ENCODE measurements at places on chromosomes 6 and 20.
A peak's percentile ranks its signal among the peaks of the same experiment; 100 is the strongest.

DNA sequence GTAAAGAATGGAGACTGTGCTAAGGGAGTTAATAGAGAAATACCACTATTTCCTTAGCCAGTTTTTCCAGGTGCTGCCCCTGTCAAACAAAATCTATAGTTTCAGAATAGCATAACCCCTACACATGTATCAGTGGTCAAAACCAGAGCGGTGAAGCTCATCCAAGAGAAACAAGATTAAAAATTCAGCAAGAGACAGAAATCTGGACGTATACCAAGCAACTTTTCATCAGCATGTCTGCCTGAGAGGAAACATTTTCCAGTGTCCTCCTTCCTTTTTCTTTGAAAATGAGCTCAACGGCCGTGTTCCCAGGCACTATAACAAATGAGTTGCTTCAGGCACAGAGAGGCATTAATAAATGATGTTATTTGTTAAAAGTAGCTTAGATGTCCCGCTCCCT lies 416.5 kb downstream of the BCKDHB start:
- DNase-seq = no peak

- peak; percentile 23 for DNase-seq
Observed at GRCh38 chr6:131135244-131136020, at the start of gene AKAP7. Gene AKAP7 (plus strand): TSS chr6:131135467. CDS start chr6:131135764, 297 bp downstream.

DNA sequence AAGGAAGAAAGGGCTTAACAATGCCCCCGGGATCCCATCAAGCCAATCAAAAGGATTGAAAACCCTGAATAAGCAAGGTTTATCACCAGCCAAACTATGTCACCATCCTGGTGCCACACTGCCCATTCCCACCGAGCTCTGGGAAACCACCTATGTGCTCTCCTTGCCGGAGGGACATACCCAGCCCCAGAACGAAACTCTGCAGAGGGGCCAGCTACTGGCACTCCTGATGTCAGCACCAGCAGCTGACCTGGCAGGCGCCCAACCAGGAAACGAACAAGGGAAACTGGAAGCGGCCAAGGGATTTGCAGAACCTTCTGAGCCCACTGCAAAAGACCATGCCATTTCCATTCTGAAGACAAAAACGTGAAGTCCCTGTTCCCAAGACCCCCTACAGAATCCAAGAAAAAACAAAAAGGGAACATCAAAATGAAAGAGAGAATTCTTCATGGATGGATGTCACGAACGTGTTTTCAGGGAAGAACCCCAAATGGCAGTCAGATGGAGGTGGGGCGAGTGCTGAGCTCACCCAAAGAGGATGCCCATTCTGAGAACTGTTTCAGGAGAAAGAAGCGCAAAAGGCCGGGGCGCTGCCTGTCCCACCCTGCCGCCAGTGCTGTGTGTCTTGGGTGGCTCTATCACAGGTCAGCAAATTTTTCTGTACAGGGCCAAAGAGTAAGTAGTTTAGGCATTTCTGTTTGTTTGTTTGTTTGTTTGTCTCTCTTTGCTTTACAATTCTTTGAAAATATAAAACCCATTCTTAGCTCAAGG lies 305.2 kb downstream of the ESR1 start:
- no peak for DNase-seq

DNA sequence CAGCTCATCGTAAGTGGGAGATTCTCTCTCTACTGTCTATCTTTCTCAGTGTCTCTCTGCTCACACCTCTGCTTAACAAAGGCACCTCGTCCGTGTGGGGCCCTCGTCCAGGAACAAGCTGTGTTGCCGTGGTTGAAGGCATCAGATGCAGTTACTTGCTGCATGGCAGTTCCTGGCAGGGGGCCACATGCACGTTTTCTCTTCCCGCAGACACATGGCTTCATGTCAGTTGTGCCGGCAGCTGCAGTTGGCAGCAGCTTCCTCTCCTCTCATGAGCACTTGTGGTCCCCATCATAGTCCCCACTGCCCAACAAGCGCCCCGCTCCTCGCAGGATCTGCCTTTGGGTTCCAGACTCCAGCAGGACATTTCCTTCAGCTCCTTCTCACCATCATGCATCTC lies 7.1 kb upstream of the AFDN start:
- no peak for DNase-seq

DNA sequence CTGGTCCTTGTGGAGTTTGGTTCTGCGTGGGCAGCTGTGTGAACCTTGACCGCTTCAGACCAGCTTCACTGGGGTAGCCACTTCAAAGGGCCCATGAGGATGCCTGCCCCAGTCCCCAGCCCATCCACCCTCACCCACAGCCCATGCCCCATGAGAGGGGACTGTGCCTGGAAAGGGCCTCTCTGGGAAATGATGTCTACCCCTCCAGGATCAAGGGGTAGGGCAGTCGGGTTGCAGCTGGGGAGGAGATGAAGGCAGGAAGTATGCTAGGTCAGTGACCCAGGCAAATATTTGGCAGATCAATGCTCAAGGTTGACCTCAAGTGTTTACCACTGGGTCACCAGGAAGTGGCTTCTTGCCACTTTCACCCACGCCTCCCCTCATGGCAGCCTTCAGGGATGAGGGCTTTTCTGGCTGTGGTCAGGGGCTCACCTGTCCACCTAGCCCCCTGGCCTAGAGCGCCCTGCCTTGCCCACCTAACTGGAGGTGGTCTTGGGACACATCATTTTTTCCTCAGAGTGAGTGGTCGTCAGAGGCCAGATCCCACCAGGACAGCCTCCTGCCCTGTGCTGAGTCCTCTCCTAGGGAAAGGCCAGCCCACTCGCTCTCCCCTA lies 109.5 kb downstream of the SNX5 start:
- DNase-seq = no peak

GRCh38 chr6:147888374-147888773 lies 379.9 kb downstream of the SAMD5 start:
- DNase-seq = no peak

- no peak for DNase-seq
Observed at GRCh38 chr6:168313431-168314011, 6.1 kb downstream of the DACT2 start.

GRCh38 chr6:125294925-125295324 lies 6.8 kb downstream of the HDDC2 start:
- DNase-seq = no peak

- DNase-seq = no peak
Observed at GRCh38 chr6:167336844-167337630, 12.2 kb downstream of the TTLL2 start.

DNA sequence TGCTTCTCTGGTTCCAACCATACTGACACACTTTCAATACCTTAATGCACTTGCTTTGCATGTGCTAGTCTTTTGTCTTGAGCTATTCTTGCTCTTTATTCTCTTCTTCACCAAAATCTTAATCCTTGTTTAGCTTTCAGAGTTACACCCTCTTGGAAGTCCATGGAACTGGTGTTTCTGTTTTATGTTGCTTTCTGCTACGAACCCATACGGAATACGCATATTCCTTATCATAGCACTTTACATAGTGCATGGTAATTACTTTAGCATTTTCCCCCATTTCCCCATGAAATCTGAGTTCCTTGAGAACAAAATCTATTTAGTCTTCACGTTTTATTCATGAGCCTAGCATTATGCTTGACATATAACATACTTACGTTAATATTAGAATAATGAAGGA lies 270.9 kb downstream of the NKAIN2 start:
- DNase-seq = no peak

- DNase-seq = no peak
Observed at GRCh38 chr20:56429502-56429901, 17.4 kb downstream of the CASS4 start.

DNA sequence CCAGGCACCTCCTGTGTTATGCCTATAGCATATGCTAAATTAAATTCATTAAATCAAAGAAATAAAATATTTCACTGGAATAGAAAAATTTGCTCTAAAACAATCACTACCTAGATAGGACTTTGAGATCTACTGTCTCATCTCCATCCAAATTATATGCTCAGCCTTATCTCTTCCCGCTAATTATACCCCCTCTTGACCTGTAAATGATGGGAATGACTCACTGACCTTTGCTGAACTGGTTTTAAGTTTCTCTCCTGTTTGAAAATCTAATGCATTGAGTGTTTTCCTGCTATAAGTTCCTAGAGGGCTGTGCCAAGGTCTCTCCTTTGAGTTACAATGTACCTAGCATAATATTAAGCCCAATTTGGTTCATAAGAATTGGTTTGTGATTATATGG lies 110.1 kb downstream of the BMP2 start:
- no peak for DNase-seq

DNA sequence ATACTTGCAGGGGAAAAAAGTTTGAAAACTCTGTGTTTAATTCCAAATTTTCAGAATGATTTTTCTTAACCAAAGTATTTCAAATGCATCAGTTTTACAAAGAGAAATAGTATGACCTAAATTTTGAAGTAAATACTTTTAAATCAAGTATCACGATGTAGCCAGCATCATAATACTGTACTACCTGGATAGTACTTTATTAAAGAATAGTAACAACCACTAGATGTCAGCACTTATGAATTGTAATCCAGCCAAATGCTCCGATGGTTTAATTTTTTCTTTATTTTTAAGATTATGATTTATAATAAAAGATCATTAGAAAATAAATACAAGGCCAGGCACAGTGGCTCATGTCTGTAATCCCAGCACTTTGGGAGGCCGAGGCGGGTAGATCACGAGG lies 37.2 kb upstream of the HACE1 start:
- DNase-seq = no peak

GRCh38 chr6:39614393-39614950 lies 110.7 kb downstream of the KIF6 start:
- no peak for DNase-seq

DNA sequence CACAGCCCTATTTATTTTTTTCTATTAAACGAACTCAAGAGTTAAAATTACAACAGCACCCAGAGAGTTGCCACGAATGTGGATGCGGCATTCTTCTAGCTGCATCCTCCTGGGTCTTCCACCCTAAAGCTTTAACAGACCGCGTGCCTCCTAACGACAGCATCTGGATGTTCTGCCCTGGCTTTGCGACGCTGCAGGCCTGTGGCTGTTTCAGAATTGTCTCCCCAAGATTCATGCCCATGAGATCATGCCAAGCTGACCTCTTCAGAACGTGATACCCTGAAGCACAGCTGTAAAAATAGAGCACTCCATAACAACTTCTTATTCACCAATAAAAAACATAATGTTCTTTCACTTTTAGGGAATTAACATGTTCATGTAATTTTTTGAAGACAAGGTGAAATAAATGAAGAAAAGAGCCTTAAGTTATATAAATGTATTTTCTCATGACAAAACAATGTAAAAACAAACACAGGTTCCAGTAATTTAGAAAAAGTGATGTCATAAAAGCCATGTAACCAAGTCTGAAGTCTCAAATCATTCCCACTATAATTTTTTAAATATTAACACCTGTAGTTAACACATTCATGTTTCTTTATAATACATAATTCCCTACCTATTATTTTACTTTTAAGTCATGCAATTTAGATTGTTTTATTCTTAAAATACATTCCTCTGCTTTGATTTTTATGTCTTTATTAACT lies 26.5 kb downstream of the HIVEP2 start:
- DNase-seq = no peak

DNA sequence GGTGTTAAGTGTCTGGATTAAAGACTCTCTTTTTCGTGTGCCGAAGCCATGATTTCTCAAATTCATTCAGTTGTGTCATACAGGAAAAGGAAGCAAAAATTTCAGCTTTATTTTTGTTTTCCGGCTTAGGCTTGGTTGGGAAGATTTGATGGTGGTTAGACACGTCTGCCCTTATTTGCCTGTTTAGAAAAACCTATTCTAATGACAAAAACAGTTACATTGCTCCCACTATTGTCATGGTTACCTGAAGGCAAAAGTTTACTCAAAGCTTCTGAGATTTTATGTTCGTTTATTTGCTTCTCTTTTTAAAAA lies 982 bp downstream of the DNAJC5 start:
- no peak for DNase-seq

DNA sequence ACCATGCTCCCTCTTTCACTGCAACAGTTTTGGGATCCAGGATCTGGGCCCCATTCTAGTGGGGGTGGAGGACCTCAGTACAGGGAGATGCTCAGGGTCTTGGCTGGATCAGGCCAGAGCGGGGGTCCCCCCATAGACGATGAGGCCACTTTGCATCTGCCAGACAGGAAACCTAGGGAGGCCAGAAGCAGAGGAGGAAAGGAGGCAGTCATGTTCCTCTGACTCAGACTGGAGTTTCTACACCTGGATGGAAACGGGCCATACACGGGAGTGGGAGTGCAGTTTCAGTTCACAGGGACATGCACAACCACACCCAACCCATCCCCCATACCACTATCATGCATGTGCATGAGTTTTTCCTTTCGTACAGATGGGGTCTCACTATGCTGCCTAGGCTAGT lies 3.6 kb upstream of the EMILIN3 start:
- DNase-seq = no peak

DNA sequence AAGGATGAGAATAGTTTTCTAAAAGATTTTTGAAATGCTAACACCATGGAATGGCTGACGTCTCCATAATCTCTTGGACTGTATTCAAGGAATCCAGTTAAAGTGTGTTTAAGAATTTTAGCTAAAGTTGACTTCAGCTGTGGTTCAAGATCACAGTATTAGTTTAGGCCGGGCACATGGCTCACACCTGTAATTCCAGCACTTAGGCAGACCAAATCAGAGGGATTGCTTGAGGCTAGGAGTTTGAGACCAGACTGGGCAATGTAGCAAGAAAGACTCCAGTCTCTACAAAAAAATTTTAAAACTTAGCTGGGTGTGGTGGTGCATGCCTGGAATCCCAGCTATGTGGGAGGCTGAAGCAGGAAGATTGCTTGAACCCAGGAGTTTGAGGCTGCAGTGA lies 68.2 kb downstream of the RFPL4B start:
- DNase-seq = no peak

- DNase-seq = no peak
Observed at GRCh38 chr6:2957696-2958330, 13.6 kb downstream of the SERPINB6 start.

- no peak for DNase-seq
Observed at GRCh38 chr6:16949716-16950115, 152.1 kb upstream of the STMND1 start.

- no peak for DNase-seq
Observed at GRCh38 chr6:149899926-149900619, 2.2 kb upstream of the RAET1E start.

GRCh38 chr6:33905071-33905609 lies 101.3 kb upstream of the MLN start:
- DNase-seq = no peak

GRCh38 chr20:14724468-14724867 lies 387.1 kb upstream of the FLRT3 start:
- DNase-seq = no peak

- DNase-seq = no peak
Observed at GRCh38 chr20:17485017-17485416, 46.2 kb downstream of the BFSP1 start.
